ENCODE measurements at places on chromosomes 5 and 9. TPM values are rescaled to one million over a fixed set of nuclear protein-coding genes. Genes with fewer than 3 reads are reported as not detected.

The MEF2C gene
- 0.60 TPM for total RNA-seq

The LRRC19 gene
- not detected for total RNA-seq

The AK8 gene
- not detected for total RNA-seq

GRCh38 chr5:180099733-180100611, 28.4 kb upstream of the RNF130 start:
- H3K4me3 ChIP-seq, result no peak overlapping the region
- no peaks in the 10 kb centered on the region for H3K36me3 ChIP-seq
- no peaks in the 10 kb centered on the region for H3K4me1 ChIP-seq
- no peak overlapping the region for H3K27ac ChIP-seq

- no peaks in the 10 kb centered on the region for H3K27me3 ChIP-seq
- no peaks in the 10 kb centered on the region for H3K36me3 ChIP-seq
- H3K4me1 ChIP-seq, result no peaks in the 10 kb centered on the region
- no peak for DNase-seq
- H3K27ac ChIP-seq, result no peak overlapping the region
- H3K4me3 ChIP-seq, result no peak overlapping the region
Measured at GRCh38 chr9:12882430-12882829, 107.6 kb downstream of the LURAP1L start.

DNA sequence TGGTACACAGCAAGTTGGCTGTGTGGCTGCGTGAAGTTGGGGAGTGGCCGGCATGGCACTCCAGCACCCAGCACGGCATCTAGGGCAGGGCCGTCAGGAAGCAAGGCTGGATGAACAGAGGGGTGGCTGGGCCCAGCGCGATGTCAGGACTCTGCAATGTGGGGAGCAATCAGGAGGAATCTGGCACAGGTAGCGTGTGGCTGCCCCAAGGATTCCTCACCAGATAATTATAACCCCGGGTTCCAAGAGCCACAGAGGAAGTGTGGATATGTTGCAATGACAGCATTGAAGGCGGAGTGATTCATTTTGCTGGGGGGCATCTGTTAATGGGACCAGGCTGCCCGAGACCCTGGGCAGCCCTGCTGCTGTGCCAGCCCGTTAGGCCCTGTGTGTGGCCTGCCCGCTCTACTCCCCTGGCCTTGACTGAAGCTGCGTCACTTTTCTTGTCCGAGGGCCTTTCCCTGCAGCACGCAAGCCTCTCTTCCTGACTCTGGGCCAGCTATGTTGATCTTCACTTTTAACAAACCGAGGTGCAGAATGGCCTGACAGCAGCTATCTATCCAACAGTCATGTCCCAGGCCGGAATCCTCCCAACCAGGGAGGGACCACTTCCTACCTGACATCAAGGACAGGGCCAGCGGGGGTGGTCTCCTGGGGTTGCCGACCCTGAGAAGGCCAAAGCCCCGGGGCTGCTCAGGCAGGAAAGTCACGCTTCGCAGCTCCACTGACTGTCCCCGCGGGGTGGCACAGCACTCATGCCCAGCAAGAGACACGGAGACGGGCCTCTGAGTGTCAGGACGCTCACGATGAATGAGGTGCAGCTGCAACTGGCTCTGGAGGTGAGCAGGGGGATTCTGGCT, 118.0 kb upstream of the PHYKPL start:
- no peak overlapping the region for H3K27ac ChIP-seq
- H3K36me3 ChIP-seq, result no peaks in the 10 kb centered on the region
- H3K4me3 ChIP-seq, result no peak overlapping the region
- no peak for DNase-seq
- H3K27me3 ChIP-seq, result no peaks in the 10 kb centered on the region

The TMEM232 gene
- total RNA-seq, result 0.91 TPM

The SHB gene
- 0.78 TPM for total RNA-seq

GRCh38 chr5:56705217-56705616, 110.1 kb upstream of the MAP3K1 start:
- H3K27ac ChIP-seq, result no peak overlapping the region
- H3K4me1 ChIP-seq, result peaks cover 13% of the 10 kb centered on the region
- no peak for DNase-seq
- H3K4me3 ChIP-seq, result no peak overlapping the region
- H3K27me3 ChIP-seq, result peaks cover 17% of the 10 kb centered on the region

- peak overlapping the region; percentile 67 for H3K27ac ChIP-seq
- DNase-seq, result no peak
- H3K36me3 ChIP-seq, result peaks cover 7% of the 10 kb centered on the region
- no peak overlapping the region for H3K4me3 ChIP-seq
Measured at GRCh38 chr9:129571298-129572051, 49.4 kb downstream of the C9orf50 start.

- no peaks in the 10 kb centered on the region for H3K4me1 ChIP-seq
- no peak overlapping the region for H3K4me3 ChIP-seq
- no peak for DNase-seq
- H3K36me3 ChIP-seq, result no peaks in the 10 kb centered on the region
Measured at GRCh38 chr5:13985731-13986418, 41.4 kb upstream of the DNAH5 start.

The SPOCK1 gene
- not detected for total RNA-seq

The DYNC2I2 gene
- 37.7 TPM for total RNA-seq

DNA sequence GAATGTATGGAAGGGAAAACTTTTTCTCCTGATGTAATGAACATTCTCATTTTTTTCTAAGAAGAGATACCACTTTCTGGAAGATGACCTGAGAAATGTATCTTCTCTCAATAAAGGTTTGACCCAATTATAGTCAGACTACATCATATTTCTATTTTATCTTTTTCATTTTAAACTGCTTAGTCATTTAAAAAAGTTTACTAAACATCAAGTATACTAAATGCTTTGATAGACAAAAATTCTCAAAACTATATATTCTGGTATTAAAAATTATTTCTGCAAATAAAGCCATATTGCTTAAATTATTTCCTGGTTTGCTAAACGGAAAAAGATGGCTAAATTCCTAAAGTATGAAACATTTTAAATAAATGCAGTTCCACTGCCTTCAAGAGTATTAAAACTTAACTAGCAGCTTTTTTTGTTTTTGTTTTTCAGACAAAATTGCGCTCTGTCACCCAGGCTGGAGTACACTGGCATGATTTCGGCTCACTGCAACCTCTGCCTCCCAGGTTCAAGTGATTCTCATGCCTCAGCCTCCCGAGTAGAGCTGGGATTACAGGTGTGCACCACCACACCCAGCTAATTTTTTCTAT, 37.1 kb downstream of the FBXW11 start:
- no peak overlapping the region for H3K27ac ChIP-seq
- no peak overlapping the region for H3K4me3 ChIP-seq
- no peaks in the 10 kb centered on the region for H3K27me3 ChIP-seq

GRCh38 chr5:93076096-93076495, 504.9 kb downstream of the NR2F1-AS1 start:
- no peaks in the 10 kb centered on the region for H3K36me3 ChIP-seq
- H3K4me1 ChIP-seq, result no peaks in the 10 kb centered on the region
- H3K27me3 ChIP-seq, result no peaks in the 10 kb centered on the region
- H3K4me3 ChIP-seq, result no peak overlapping the region
- no peak for DNase-seq

DNA sequence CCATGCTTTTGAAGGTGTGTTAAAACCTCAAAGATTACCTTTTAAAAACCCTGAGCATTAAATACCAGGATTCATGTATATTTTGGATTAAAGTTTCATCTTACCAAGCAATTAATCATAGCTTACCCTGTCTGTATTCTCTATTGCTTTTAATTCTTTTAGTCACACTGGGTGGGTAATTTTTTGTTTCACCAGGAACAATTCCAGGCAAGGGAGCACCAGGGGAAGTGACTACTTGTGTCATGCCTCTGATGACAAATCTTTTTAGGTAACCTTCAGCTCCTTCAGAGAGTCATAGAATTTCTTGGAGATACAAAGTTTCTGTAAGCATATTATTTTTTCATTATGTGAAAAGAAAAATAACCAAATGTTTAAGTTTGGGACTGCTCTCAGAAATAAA, 33.4 kb upstream of the ANXA1 start:
- H3K4me3 ChIP-seq, result no peak overlapping the region
- H3K36me3 ChIP-seq, result peaks cover 2% of the 10 kb centered on the region
- DNase-seq, result no peak

GRCh38 chr9:107054146-107054545, 191.2 kb downstream of the ZNF462 start:
- no peaks in the 10 kb centered on the region for H3K27me3 ChIP-seq
- no peak for DNase-seq
- no peak overlapping the region for H3K4me3 ChIP-seq

DNA sequence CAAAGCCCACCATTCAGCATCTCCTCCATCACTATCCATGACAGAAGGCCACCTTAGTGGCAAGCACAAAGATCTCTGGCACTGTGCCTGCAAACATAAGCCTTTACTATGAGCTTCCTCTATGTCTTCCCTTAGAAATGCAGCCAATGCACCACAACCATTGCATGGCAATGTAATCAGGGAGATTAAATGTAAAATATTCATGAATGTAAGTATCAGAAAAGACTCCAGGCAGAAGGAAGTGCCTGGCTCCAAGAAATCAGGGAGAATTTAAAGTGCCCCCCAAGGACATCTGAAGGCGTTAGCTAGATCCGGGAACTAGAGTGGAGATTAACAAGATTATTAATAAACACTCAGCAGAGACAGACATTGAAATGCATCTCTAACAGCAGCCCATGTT, 32.5 kb upstream of the MYORG start:
- no peak for DNase-seq
- H3K4me1 ChIP-seq, result peaks cover 3% of the 10 kb centered on the region
- peaks cover 2% of the 10 kb centered on the region for H3K27me3 ChIP-seq
- no peak overlapping the region for H3K27ac ChIP-seq

The GDNF gene
- total RNA-seq, result not detected

The PCDHB9 gene
- total RNA-seq, result not detected

The IGIP gene
- total RNA-seq, result 7.3 TPM

DNA sequence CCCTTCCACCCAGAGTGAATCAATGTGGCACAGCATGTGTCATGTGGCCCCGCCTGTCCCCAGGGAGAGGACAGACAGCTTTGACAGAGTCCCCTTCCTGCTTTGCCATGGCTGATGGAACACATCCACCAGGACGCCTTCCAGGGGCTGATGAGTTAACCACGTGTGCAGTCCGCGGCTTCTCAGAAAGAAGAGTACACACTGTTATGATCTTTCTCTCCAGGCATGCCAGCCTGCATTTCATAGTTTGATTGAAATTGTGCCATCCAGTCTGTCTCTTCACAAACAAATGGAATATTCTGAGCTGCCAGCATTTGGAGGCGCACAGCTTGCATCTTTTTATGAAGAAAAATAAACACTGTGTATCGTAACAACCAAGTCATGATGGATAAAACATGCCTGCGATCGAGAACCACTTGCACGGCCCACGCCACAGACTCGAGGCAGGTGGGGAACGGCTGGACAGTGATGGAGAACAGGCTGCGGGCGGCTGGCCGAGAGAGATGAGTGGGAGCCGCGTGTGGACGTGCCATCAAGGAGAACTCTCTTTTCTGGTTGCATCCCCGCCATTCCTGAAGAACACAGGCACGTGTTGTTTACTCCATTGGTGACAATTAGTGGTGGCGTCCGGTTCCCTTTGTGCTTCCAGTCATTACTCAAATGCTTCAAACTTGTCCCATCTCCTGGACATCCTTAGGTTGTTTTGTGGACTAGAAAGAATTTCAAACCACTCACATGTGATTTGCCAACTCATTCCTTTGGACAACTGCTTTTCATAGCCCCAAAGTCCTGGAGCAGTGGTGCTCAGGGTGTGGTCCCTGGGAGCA, 220.2 kb downstream of the AGTPBP1 start:
- no peak overlapping the region for H3K27ac ChIP-seq
- H3K4me3 ChIP-seq, result peak overlapping the region; percentile 76
- H3K36me3 ChIP-seq, result no peaks in the 10 kb centered on the region
- peaks cover 55% of the 10 kb centered on the region for H3K27me3 ChIP-seq

DNA sequence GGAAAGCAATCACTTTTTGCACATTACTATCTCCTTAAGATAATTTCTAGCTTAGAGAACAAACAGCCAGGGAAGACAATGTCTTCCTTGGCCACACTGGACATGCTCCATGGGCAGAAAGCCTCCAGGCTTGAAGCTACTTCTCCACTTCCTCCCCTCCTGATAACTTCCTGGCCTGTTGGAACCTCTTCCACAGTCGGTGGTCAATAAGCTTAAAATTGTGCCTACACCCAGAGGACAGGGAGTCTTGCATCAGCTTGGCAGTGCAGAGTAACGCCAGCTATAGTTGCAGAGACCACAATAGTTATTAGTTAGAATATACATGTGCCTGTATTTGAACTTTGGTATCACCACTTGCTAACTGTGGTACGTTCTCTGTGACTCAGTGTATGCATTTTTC, 58.1 kb upstream of the ABCA1 start:
- no peaks in the 10 kb centered on the region for H3K36me3 ChIP-seq
- no peak overlapping the region for H3K27ac ChIP-seq
- H3K4me1 ChIP-seq, result peaks cover 17% of the 10 kb centered on the region
- no peak for DNase-seq
- peaks cover 28% of the 10 kb centered on the region for H3K27me3 ChIP-seq
- H3K4me3 ChIP-seq, result no peak overlapping the region

DNA sequence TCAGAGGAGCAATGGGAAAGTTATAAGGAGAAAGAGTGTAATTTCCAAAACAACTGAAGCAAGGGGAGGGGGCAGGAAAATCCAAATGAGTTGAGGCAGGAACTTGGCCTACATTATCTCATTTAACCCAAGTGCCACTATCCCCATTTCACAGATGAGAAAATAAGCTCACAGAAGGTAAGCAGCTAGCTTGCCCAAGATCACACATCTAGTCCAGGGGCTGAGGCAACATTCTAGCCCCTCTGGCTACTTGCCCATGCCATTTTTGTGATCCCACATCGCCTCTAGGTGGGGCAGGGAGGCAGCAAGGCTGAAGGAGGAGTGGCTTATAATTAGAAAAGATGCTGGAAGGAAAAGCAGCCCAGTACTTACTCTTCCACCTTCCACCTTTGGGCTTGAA, 2.6 kb upstream of the PSIP1 start:
- H3K27ac ChIP-seq, result no peak overlapping the region
- no peak overlapping the region for H3K4me3 ChIP-seq
- peaks cover 26% of the 10 kb centered on the region for H3K4me1 ChIP-seq
- H3K27me3 ChIP-seq, result no peaks in the 10 kb centered on the region
- H3K36me3 ChIP-seq, result peaks cover 7% of the 10 kb centered on the region

DNA sequence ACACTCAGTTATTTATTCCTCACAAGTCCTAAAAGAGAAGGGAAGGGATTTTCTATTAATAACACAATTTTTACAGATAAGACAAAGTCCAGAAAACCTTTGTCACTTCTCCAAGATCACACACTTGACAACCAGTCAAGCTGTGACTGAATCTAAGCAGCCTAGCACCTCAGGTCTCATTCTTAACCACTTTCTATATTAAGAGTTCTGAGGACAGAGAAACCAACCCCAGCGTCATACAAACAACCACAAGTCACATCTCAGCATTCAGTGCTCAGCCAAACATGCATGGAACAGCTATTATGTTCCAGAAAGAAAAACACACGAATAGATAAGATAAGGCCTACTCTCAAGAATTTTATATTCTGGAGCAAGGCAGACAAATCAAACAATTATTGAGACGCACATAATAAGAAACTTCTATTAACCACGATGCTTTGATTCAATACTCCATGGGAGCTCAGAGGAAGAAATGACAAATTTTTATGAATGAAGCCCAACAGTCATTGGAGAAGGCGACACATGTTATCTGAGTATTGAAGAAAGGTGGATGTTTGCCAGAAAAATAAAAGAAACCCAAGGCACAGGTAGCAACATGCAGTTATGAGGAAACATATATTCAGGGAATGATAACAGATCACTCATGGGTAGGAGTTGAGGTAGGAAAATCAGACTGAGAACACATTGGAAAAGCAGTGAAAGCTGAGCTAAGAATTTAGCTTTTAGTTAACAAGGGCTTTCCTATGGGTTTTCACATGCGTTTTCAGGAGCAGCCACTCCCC, 113.1 kb downstream of the HTR4 start:
- H3K4me1 ChIP-seq, result no peaks in the 10 kb centered on the region
- H3K27me3 ChIP-seq, result peaks cover 11% of the 10 kb centered on the region
- H3K4me3 ChIP-seq, result no peak overlapping the region
- H3K36me3 ChIP-seq, result no peaks in the 10 kb centered on the region

The PPP2R2B gene
- total RNA-seq, result 8.7 TPM
